ENCODE measurements at places on chromosomes 1 and 21. TPM values are rescaled to one million over a fixed set of nuclear protein-coding genes. Genes with fewer than 3 reads are reported as not detected.

Gene TNNT2
- polyA plus RNA-seq, result 40.9 TPM

Gene TCHHL1
- not detected for polyA plus RNA-seq

GRCh38 chr1:247401310-247402119 lies 14.5 kb upstream of the NLRP3 start:
- no peak for DNase-seq

GRCh38 chr1:76138217-76138616 lies 63.7 kb downstream of the ST6GALNAC3 start:
- DNase-seq, result no peak

GRCh38 chr1:167924543-167925231 lies 10.8 kb upstream of the ADCY10 start:
- no peak for DNase-seq

- no peak for DNase-seq
Observed at GRCh38 chr1:61162520-61163258, 80.3 kb downstream of the NFIA start.

- no peak for DNase-seq
Observed at GRCh38 chr1:10787286-10787685, 9.2 kb downstream of the CASZ1 start.

DNA sequence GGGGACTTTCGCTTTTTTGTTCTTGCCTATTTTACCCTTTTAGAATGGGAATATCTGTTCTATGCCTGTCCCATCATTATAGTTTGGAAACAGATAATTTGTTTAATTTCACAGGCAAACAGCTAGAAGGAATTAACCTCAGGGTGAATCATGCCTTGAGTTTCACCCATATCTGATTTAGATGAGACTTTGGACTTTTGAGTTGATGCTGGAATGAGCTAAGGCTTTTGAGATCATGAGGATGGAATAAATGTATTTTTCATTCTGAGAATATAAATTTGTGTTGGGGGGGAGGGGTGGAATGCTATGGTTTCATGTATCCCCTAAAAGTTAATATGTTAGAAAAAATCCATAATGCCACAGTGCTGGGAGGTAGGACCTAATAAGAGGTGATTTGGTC lies 56.1 kb upstream of the TACSTD2 start:
- no peak for DNase-seq

- DNase-seq, result no peak
Observed at GRCh38 chr1:66003690-66004089, 211.0 kb downstream of the PDE4B start.

DNA sequence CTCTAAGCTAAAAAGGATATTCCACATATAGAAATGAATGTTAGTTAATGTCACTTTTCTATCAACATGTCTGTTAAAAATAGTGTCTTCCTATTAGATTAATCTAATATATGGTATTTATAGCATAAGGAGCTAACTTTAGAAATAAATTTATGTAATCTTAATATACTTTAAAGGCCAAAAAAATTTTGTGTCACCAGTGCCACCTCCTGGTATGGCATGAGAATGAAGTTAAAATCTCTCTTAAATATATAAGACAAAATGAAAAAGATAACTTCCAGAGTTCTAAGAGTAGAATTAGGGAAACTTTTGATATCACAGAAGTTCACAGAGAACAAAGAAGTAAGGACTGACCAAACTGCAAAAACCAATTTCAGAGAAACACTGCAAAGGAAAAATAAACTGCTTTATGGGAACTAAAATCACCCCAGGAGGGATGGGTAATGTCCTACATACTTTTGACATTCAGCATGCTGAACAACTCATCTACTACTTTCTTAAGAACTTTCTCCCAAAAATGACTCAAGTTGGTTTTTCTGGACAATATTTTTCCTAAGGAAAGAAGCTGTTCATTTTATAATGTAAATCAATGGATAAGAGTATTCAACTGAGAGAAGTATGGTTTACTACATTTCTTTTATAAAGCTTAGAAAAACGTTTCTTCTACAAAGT lies 82.8 kb downstream of the TRIM33 start:
- DNase-seq, result peak; percentile 12

- DNase-seq, result no peak
Observed at GRCh38 chr1:229109320-229109761, 161.6 kb upstream of the RAB4A start.

DNA sequence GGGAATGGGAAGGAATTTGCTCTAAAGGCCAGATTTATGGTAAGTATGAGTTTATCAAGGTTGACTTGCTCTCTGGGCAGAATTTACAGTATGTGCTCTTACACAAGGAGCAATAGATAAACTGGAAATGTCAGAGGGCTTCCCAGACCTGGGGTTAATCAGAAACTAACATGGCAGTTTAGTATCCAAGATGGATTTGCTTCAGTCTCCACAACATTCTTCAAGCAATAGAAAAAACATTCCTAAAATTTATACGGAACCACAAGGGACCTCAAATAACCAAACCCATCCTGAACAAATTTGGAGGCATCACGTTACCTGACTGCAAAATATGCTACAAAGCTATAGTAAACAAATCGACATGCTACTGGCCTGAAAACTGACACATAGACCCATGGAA lies 606.7 kb upstream of the CHRM3 start:
- no peak for DNase-seq

GRCh38 chr1:4660917-4661594 lies 6.6 kb downstream of the AJAP1 start:
- no peak for DNase-seq

Data from right lung (tissue), 10 donors.